ENCODE measurements at places on chromosomes 11 and 22.

DNA sequence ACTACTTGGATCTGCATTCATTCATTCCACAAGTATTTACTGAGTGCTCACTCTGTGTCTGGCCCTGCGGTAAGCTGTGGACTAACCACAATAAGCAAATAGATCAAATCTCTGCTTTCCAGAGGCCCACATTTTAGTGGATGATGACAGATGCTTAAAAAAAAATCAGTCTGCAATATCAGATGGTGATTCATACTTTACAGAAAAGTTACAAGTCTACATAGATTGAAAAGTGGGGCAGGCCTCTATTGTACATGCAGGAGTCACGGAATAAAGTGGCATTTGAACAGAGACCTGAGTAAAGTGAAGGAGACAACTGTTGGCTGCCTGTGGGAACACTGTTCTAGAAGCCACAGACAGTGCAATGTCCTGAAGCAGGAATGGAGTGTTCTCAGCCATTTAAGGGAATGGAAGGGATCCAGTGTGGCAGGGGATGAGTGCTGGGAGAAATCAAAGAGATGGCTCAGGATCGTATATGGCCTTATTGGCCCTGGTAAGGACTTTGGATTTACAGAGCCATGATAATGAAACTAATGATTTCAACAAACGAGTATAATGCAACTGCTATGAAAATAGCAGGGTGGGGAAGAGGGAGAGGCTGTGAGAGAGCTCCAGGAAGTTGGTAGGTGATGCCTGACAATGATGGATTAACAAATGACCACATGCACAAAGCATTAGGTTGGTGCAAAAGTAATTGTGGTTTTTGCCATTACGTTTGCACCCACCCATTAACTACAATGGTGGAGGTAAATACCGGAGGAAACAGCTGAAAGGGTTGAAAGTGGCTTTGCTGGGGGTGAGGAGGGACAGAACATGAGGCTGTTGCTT lies 31.1 kb downstream of the TMEM45B start:
- no peak for DNase-seq

DNA sequence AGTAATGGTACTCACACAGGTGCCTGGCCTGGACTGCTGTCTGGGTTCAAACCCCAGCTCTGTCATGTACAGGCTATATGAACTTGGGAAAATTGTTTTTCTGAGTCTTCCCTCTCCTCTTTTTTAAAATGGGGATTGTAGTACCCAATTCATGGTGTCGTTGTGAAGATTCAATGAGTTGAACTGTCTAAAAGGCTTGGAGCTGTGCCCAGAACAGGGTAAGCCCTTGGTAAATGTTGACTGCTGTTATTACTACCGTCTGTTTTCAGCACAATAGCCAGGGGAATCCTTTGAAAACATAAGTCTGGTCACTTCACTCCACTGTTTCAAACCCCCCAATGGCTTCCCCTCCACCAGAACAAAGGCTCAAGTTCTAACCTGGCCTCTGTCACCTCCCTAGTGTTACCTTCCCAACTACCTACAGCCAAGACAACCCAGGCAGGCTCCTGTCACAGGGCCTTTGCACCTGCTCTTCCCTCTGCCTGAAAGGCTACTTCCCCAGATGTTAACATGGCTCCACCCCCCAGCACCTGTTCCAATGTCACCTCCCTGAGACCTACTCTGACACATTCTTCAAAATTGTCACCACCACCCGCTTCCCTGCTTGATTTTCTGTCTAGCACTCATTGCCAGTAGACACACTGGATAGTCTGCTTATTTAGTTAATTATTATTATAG lies 152.8 kb downstream of the CHST1 start:
- DNase-seq: no peak

DNA sequence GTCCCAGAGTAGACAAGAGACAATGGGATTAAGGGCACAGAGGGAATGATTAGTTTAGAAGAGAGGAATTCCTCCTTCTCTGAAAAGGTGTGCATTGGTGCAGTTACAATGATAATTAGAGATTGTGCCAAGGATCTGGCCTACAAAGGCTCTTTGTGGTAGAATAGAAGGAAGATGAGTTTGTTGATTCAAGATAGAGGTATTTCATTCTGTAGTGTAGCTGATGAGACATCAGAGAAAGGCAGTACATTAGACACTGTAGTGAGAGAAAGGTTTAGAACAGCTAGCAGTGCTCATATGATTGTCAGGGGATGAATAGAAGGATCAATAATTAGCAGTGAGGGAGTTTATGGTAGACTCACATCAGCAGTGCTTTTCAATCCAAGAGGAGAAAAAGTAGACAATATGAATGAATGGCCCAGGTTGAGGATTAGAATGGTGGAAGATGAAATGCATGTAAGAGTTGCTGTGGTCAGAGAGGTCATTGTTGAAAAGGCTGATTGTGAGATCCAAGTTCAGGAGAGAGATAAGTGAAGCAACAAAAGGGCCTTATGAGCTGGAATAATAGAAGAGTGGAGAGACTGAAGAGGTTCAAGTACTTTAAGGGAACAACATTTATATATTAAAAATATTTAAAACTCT lies 28.9 kb downstream of the SIK2 start:
- DNase-seq: no peak

GRCh38 chr11:119052163-119052814 lies 4.7 kb downstream of the HYOU1 start:
- no peak for DNase-seq

GRCh38 chr22:33341611-33342010 lies 283.4 kb upstream of the SYN3 start:
- DNase-seq: no peak

All from stimulated activated CD4-positive, alpha-beta T cell treated with anti-CD3 and anti-CD28 coated beads, Interleukin-2, amount 100 ng/mL, for 48 hours (primary cell).